Endothelial cell of coronary artery (primary cell): ENCODE measurements at places on chromosomes 5 and 9. TPM values are rescaled to one million over a fixed set of nuclear protein-coding genes. Genes with fewer than 3 reads are reported as not detected.

The FOXE1 gene
- not detected in 2 replicates for total RNA-seq

The ADGRD2 gene
- not detected in 2 replicates for total RNA-seq

The SH3PXD2B gene
- 19.5 and 21.9 TPM in 2 replicates for total RNA-seq

The PCAT7 gene
- not detected in 2 replicates for total RNA-seq

The PIP5K1B gene
- under 0.01 TPM in 1 of 2 replicates, not detected in the other for total RNA-seq

The PCDH12 gene
- 16.8 and 39.3 TPM in 2 replicates for total RNA-seq
